ENCODE measurements at places on chromosomes 5 and 9. TPM values are rescaled to one million over a fixed set of nuclear protein-coding genes. Genes with fewer than 3 reads are reported as not detected.
A peak's percentile ranks its signal among the peaks of the same experiment; 100 is the strongest.

GRCh38 chr5:112935675-112936074 lies 13.6 kb upstream of the REEP5 start:
- no peaks in the 10 kb centered on the region for H3K4me1 ChIP-seq
- H3K27me3 ChIP-seq = no peaks in the 10 kb centered on the region
- no peak overlapping the region for H3K27ac ChIP-seq
- H3K36me3 ChIP-seq = no peaks in the 10 kb centered on the region
- H3K4me3 ChIP-seq = no peak overlapping the region

GRCh38 chr5:102767862-102768261 lies 12.8 kb downstream of the PAM start:
- DNase-seq = no peak
- peaks cover 3% of the 10 kb centered on the region for H3K4me1 ChIP-seq
- no peak overlapping the region for H3K27ac ChIP-seq
- no peaks in the 10 kb centered on the region for H3K27me3 ChIP-seq
- H3K4me3 ChIP-seq = no peak overlapping the region

GRCh38 chr5:169768416-169768815 lies 131.3 kb downstream of the DOCK2 start:
- H3K4me3 ChIP-seq = no peak overlapping the region
- H3K4me1 ChIP-seq = no peaks in the 10 kb centered on the region
- H3K27ac ChIP-seq = no peak overlapping the region
- no peaks in the 10 kb centered on the region for H3K36me3 ChIP-seq

GRCh38 chr9:107737987-107738743 lies 248.6 kb upstream of the KLF4 start:
- DNase-seq = peak; percentile 22
- H3K4me3 ChIP-seq = no peak overlapping the region
- no peaks in the 10 kb centered on the region for H3K27me3 ChIP-seq
- H3K4me1 ChIP-seq = no peaks in the 10 kb centered on the region
- peak overlapping the region; percentile 44 for H3K27ac ChIP-seq

- no peak overlapping the region for H3K4me3 ChIP-seq
- DNase-seq = no peak
- H3K36me3 ChIP-seq = no peaks in the 10 kb centered on the region
- no peaks in the 10 kb centered on the region for H3K27me3 ChIP-seq
Observed at GRCh38 chr5:28296254-28297013, 1258.0 kb upstream of the CDH9 start.

The ANKRD20A1 gene
- 4.2 TPM for total RNA-seq

The TNC gene
- total RNA-seq = 254 TPM
